ENCODE measurements at places on chromosomes 11 and 22. TPM values are rescaled to one million over a fixed set of nuclear protein-coding genes. Genes with fewer than 3 reads are reported as not detected.

The OR4D9 gene
- not detected for total RNA-seq

The ADAMTS15 gene
- total RNA-seq, result 0.03 TPM

DNA sequence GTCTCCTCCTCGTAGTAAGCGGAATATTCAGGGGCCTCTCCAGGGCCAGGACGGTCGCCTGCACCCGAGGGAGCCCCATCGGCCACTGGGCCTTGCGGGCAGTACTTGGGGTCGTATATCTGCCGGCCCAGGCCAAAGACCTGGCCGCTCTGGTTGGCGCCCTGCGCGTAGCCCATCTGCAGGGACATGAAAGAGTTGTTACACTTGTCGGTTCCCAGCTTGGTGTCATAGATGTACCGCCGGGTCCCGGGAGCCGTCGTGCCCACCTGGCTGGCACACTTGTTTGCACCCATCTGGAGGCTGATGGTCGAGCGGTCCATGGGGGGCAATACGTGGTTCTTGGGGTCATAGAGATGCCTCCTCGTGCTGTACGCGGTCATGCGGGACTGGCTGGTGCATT lies 19.4 kb upstream of the SPATA19 start:
- H3K4me3 ChIP-seq, result no peak overlapping the region
- H3K27ac ChIP-seq, result no peak overlapping the region
- no peaks in the 10 kb centered on the region for H3K4me1 ChIP-seq
- H3K27me3 ChIP-seq, result no peaks in the 10 kb centered on the region
- H3K36me3 ChIP-seq, result no peaks in the 10 kb centered on the region

DNA sequence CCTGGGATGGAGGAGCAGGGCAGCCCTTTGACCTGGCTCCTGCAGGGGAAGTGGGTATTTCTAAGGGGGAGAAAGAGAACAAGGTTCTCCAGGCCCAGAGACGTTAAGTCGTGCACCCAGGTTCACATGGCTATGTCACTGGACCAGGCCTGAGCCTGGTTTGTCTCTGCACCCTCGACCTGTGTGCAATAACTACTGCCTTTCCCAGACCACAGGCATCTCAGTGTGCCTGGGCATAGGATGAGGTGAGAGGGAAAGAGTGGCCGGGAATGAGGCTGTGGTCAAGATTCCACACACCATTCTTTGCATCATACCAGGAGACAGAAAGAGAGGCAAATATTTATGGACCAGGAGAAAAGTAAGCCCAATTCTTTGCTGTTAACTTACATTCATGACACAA lies 66.8 kb downstream of the PRR5L start:
- no peak overlapping the region for H3K4me3 ChIP-seq
- no peak for DNase-seq
- H3K27me3 ChIP-seq, result no peaks in the 10 kb centered on the region
- no peak overlapping the region for H3K27ac ChIP-seq
- H3K36me3 ChIP-seq, result no peaks in the 10 kb centered on the region
- no peaks in the 10 kb centered on the region for H3K4me1 ChIP-seq

GRCh38 chr22:49207008-49208003 lies 620.4 kb downstream of the BRD1 start:
- H3K36me3 ChIP-seq, result no peaks in the 10 kb centered on the region
- H3K4me1 ChIP-seq, result no peaks in the 10 kb centered on the region
- H3K27me3 ChIP-seq, result no peaks in the 10 kb centered on the region
- H3K4me3 ChIP-seq, result no peak overlapping the region
